Activated CD4-positive, alpha-beta memory T cell treated with anti-CD3 and anti-CD28 coated beads, Interleukin-2, amount 10 ng/mL, durations not matched to agents 7 days and 5 days (primary cell): ENCODE measurements at places on chromosomes 13 and 19. TPM values are rescaled to one million over a fixed set of nuclear protein-coding genes. Genes with fewer than 3 reads are reported as not detected.
A peak's percentile ranks its signal among the peaks of the same experiment; 100 is the strongest.

- no peak overlapping the region for H3K27ac ChIP-seq
- H3K27me3 ChIP-seq: no peaks in the 10 kb centered on the region
- peak overlapping the region; percentile 24 for H3K4me3 ChIP-seq
Observed at GRCh38 chr19:7940841-7941240, 2.6 kb downstream of the TIMM44 start.

- DNase-seq: peak; percentile 11
- H3K36me3 ChIP-seq: no peaks in the 10 kb centered on the region
- H3K27ac ChIP-seq: no peak overlapping the region
- H3K27me3 ChIP-seq: no peaks in the 10 kb centered on the region
- H3K4me1 ChIP-seq: no peaks in the 10 kb centered on the region
Observed at GRCh38 chr19:30064348-30064699, 122.3 kb downstream of the URI1 start.

UBL3 gene
- total RNA-seq: 17.3 TPM

RNF17 gene
- total RNA-seq: not detected

- no peak within 1 kb of the TSS for H3K27ac ChIP-seq
- H3K36me3 ChIP-seq: peaks cover 6% of the 10 kb centered on the region
- peaks cover 30% of the 10 kb centered on the region for H3K4me1 ChIP-seq
- peaks cover 7% of the 10 kb centered on the region for H3K27me3 ChIP-seq
Observed at GRCh38 chr19:54100561-54100960, at the start of gene OSCAR. Gene OSCAR (minus strand): TSS chr19:54100803. CDS start chr19:54100792, 11 bp downstream.

GRCh38 chr19:287381-287871 lies 3.8 kb downstream of the PLPP2 start:
- no peaks in the 10 kb centered on the region for H3K36me3 ChIP-seq
- H3K4me3 ChIP-seq: no peak overlapping the region
- peaks cover 5% of the 10 kb centered on the region for H3K4me1 ChIP-seq

GRCh38 chr13:21583478-21583877 lies 20.5 kb downstream of the MICU2 start:
- peaks cover 23% of the 10 kb centered on the region for H3K4me1 ChIP-seq
- H3K4me3 ChIP-seq: no peak overlapping the region

C19orf12 gene
- 40.7 TPM for total RNA-seq

ZNF529 gene
- 14.6 TPM for total RNA-seq

SLC17A7 gene
- total RNA-seq: 0.43 TPM

DNA sequence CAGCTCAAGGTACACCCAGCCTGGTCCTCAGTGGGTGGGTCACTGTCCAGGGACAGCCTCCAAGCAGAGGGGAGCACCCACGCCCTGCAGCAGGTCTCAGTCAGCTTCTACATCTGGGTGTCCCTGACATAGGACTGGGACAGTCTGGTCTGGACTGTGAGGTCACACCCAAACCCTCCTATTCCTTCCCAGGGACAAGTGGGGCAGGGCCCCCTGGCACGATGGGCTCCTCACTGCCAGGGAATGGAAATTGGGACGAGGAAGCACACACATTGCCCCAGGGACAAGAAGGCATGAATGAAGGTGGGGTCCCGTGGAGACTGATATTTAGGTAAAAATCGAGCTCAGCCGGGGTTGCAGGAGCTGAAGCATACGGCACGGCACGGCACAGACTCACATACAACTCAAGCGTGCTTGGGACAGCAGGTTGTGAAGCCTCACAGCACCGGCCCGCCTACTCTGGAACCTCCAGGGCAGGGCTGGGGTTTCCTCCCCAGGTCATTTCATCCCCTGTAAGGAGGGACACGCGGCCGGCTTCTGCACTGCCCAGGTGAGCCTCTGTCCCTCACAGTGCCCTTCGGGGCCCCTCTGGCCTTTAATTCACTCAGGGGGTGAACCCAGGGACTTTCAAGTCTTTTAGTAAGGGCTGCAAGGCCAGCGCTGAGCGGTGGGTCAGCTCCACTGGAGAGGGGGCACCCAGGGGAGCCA lies 3.5 kb downstream of the PNMA8B start:
- no peak overlapping the region for H3K27ac ChIP-seq
- H3K36me3 ChIP-seq: no peaks in the 10 kb centered on the region
- H3K27me3 ChIP-seq: peaks cover 79% of the 10 kb centered on the region
- no peak for DNase-seq

- peaks cover 4% of the 10 kb centered on the region for H3K4me1 ChIP-seq
- H3K27me3 ChIP-seq: peaks cover 12% of the 10 kb centered on the region
Observed at GRCh38 chr19:13089139-13089856, 13.4 kb downstream of the LYL1 start.

ZNF829 gene
- 4.3 TPM for total RNA-seq

GRCh38 chr19:622666-623065 lies 10.7 kb downstream of the POLRMT start:
- H3K27ac ChIP-seq: no peak overlapping the region
- DNase-seq: no peak
- H3K27me3 ChIP-seq: no peaks in the 10 kb centered on the region

DNA sequence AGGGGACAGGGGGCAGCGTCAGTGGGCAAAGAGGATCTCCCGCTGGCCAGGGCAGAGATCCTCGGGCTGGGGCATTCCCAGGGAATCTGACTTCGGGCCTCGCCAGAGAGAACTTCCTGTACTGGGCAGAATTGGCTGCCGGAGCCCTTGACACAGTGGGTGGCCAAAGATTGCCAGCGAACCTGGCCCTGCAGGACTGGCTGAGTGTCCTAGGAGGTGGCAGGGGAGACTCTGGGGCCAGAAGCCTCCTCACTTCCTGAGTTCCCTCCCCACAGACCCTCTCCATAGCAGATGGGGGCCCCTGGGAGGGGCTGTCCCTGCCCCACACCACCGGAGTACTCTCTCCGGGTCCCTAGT lies 19.3 kb downstream of the DPP9 start:
- H3K4me3 ChIP-seq: no peak overlapping the region
- H3K27me3 ChIP-seq: no peaks in the 10 kb centered on the region
- peaks cover 9% of the 10 kb centered on the region for H3K4me1 ChIP-seq
- DNase-seq: no peak
- H3K36me3 ChIP-seq: peaks cover 48% of the 10 kb centered on the region
- H3K27ac ChIP-seq: no peak overlapping the region

PRTN3 gene
- total RNA-seq: not detected
